ENCODE measurements at places on chromosomes 6 and 20. TPM values are rescaled to one million over a fixed set of nuclear protein-coding genes. Genes with fewer than 3 reads are reported as not detected.

- no peak for DNase-seq
These were observed 129.5 kb upstream of the SULF2 start for GRCh38 chr20:47914792-47915191.

DNA sequence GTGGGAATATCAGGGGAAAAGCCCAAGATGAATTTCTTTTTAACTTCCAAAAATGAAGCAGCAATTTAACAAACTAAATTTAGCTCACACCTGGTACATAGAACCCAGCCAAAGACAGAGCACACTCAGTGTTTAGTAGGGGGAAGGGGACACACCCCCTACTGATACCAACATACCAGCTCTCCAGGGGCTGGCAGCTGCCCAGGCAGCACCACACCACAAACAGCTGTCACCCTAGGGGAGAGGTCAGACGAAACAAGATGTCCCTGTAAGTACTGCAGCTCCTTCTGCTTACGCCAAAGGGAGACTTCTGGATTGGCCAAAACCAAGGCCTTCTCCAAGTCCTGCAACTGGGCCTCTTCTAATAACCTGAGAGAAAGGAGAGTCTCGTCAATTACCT is 26.0 kb downstream of the MDN1 start:
- DNase-seq: no peak

The KHDC3L gene
- total RNA-seq: not detected

GRCh38 chr20:62952373-62952967 is at the start of gene SLC17A9:
SLC17A9 (plus strand) TSS chr20:62952709; CDS start chr20:62952831, 122 bp downstream.
- peak; percentile 65 for DNase-seq

GRCh38 chr6:132865364-132865763 is 51.0 kb downstream of the RPS12 start:
- no peak for DNase-seq

DNA sequence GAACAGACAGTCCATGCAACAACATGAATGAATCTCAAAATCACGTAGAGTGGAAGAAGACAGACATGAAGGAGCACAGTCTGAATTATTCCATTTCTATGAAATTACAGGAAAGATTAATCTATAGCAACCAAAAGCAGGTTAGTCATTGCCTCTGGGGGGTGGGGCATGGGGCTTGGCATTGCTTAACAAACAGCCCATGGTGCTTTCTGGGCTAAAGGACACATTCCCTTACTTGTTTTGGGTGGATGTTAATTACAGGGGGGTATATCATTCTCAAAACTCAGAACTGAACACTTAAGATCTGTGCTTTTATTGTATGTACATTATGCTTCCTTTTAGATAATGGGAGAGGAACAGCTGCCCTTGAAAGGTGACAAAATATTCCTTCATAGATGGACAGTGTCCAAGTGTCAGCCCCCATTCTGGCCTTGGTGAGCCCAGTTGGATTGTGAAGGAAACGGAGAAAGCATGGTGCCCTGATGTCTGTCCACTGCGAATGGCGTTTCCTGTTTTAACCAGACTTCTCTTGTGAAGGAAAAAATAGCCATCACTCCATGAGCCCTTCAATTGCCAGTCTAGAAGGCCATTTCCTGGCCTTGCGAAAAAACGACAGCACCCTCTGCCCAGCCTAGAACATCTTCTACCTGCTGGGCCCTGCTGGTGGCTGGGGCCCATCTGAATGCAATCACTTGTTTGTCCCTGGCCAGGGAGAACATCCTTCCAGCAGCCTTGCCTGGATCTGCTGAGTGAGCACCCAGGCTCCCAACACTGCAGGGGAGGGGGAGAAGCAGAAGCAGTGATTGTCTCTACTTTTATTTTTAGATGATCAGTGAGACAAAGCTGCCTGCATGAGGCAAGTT is 179.7 kb downstream of the BCAS1 start:
- no peak for DNase-seq

GRCh38 chr6:170500955-170501590 is 52.0 kb downstream of the PSMB1 start:
- no peak for DNase-seq

DNA sequence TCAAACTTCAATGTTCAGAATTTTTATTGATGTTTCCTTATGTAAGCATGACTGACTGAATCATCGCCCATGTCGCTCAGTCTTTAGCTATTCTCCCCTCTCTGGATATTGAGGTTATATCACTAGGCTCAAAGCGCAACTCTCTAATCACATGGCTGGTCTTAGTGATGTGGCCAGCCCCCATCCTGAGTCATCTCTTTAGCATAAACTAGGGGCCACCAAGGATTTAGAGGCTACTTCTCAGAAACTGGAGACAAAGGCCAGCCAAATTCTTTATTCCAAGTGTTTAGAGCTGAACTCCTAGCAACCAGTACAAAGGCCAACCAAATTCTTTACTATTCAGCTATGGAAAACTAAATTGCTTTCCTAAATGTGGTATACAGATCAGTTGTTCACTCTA is 61.4 kb downstream of the FAM135A start:
- DNase-seq: no peak

DNA sequence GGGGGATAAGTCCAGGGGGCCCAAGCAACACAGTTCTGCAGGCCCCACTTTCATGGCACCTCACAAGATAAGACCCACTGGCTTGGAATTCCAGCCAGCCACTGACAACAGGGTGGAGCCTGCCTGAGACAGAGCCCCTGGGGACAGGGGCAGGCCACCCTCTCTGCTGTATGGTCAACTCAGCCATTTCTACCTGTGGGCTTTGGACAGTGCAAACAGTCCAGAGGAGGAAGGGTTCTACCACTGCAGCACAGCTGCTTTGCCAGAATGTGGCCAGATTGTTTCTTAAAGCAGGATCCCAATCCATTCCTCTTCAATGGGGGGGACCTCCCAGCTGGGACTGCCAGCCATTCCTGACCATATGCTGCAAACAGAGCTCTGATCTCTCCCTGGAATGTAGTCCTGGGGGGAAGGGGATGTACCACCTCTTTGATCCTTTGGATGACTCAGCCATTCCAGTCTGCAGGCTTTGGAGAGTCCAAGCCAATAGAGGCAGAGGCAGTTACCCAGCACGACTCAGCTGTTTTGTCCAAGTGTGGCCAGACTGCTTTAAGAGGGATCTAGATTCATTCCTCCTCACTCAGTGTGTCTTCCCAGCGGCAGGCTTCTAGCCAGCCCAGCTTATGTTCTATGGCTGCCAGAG is 842.2 kb downstream of the EPHA7 start:
- no peak for DNase-seq

DNA sequence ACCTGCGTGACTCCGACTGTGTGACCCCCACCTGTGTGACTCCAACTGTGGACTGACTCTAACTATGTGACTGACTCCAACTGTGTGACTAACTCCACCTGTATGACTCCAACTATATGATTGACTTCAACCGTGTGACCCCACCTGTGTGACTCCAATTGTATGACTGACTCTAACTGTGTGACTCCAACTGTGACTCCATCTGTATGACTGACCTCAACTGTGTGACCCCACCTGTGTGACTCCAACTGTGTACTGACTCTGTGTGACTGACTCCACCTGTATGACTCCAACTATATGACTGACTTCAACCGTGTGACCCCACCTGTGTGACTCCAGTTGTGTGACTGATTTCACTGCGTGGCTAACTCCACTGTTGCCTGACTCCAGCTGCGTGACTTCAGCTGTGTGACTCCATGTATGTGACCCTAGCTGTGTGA is 38.6 kb downstream of the SYNJ2 start:
- DNase-seq: no peak

- no peak for DNase-seq
These were observed 106.4 kb downstream of the PPP1R14C start for GRCh38 chr6:150249261-150249660.

GRCh38 chr20:53878262-53879047 is 191.9 kb downstream of the BCAS1 start:
- DNase-seq: no peak

GRCh38 chr6:111843347-111844147 is 29.7 kb downstream of the FYN start:
- DNase-seq: no peak

DNA sequence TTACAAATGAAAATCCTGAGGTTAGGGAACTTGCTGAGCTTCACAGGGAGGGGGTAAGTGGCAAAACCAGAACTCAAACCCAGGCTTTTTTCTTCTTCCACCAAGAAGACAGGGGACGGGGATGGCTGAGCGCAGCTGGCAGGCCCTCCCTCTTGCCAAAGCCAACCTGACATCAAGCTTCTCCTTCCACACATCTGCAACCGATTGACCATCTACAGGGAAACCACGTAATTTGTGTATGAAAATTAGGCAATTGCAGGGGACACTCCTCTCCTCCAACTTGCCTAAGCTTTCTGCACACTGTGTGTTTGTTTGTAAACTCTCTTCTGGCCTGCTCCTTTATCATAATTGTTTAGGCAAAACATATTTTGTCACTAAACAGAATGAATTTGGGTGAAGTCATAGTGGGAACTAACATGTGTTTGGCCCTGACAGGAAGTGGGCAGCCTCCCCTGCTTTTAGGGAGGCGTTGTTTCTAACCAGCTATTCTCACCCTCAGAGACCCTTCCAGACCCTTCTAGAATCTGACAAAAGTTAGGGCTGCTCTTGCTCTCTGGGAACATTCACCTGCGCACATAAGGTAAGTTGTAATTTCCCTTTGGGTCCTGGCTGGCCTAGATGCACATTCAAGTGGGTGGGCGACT is 18.9 kb downstream of the ZNF831 start:
- no peak for DNase-seq

- peak; percentile 74 for DNase-seq
These were observed 16.5 kb downstream of the ACTR5 start for GRCh38 chr20:38764567-38765318.

GRCh38 chr20:40641202-40641601 is 47.8 kb downstream of the MAFB start:
- no peak for DNase-seq

The SLC35F1 gene
- total RNA-seq: 1.1 TPM

The DDRGK1 gene
- 139 TPM for total RNA-seq

DNA sequence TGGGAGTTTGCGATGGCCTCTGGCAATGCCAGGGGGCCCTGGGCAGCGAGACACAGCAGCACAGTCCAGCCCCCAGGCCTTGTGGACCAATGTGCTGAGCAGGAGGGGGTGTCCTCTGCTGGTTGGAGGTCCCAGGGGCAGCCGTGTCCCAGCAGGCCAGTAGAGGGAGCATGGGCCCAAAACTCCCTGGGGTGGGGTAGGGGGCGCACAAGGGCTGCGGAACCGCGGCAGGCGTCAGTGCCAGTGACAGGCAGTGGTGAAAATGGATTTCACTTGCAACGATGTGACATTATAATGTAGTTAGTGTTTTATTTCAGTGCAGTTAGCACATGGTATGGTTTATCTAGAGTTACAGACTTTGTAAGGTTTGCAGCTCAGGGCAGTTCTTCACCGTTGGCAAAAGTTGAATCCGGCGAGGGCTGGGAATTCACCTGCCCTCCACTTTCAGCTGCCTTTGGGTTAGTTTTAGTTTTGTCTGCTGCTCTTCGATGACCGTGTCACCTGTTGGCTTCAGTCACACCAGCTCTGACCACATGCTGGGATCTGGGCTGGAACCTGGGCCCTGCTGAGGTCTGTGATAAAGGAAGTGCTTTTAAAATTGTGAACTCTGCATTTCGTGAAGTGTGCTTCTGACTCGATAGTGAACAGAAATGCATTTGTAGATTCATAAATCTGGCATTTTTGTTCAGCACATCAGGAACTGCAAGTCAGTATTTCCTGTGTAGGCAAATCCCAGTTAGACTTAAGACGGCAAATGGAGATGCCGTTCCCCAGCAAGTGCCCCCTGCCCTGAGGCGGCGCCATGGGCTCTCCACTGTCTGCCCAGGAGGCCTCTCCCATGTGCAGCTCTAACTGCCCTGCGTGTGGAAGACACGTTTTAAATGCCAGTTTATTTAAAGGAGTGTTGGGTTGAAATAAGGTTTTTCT is 46.8 kb downstream of the PYGB start:
- peak; percentile 41 for DNase-seq

The MTHFD1L gene
- 10.7 TPM for total RNA-seq

DNA sequence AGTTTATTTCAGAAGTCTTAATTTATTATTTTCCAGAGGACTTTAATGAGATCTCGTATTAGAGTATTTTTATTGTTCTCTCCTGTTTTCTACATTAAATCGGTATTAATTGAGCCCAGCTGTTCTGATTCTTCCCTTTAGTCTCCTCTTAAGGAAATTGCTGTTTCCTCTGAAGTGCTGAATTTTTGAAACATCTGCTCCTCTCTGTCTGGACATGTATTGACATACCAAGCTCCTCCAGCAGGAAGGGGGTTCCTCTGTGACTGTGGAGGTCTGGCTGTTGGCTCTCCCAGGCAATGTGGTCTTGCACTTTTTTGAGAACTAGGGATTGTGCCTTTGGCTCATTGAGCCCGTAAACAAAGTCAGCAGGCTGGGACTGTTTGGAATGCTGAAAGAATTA is 74.9 kb downstream of the MAP3K4 start:
- no peak for DNase-seq

- no peak for DNase-seq
These were observed 67.7 kb upstream of the PLEKHG1 start for GRCh38 chr6:150531957-150532356.

GRCh38 chr20:58557733-58558342 is 42.6 kb upstream of the APCDD1L start:
- no peak for DNase-seq

The ACSS1 gene
- 70.8 TPM for total RNA-seq

The PTGIS gene
- total RNA-seq: 101 TPM

GRCh38 chr6:144365271-144365670 is 80.1 kb downstream of the UTRN start:
- DNase-seq: no peak

The PLG gene
- total RNA-seq: 3.9 TPM

GRCh38 chr6:154504865-154505449 is 5.5 kb downstream of the CNKSR3 start:
- DNase-seq: no peak

GRCh38 chr20:62700261-62700930 is 8.2 kb upstream of the NTSR1 start:
- no peak for DNase-seq

The CTCFL gene
- 0.17 TPM for total RNA-seq

DNA sequence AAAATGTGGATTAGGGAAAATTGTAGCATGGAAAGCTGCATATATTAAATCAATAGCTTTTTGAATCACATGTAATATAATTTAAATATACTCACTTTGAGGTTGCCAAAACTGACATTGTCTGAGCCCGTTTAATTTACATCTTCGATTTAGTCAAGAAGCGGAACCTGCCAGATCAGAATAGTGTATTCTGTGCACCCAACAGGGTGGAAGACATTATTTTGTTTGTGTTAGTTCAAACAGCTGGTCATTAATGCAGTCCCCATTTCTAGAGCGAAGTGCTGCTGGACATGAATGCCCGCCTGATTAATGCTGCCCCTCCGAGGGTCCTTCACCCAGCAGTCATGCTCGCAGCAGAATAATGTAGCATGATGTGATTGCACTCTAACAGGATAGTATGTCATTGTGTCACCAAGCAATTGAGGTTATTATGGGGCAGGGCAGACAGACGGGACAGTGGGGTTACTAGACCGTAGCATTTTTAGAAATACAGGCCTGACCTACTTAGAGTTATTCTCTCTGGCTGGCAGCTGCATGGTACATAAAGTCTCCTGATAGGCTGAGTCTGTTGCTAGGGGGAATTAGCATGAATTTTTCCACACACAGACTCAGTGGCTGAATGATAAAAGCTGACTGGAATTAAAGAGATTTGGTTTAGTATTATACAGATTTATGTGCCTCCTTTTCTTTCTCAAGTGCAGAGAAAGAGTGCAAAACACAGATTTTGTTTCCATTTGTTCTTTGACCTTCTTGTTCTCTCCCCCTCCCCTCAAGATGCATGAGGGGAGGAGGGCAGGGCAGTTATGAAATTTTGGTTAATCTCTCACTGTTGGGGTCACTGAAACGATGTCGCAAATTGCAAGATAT is 147.1 kb downstream of the PRL start:
- DNase-seq: no peak

GRCh38 chr6:4844108-4844507 is 67.9 kb downstream of the CDYL start:
- no peak for DNase-seq

GRCh38 chr6:56168596-56168995 is 78.8 kb downstream of the COL21A1 start:
- no peak for DNase-seq
